ENCODE measurements at places on chromosomes 6 and 20.

- DNase-seq: no peak
Observed at GRCh38 chr20:59749301-59749700, 145.0 kb downstream of the PHACTR3 start.

DNA sequence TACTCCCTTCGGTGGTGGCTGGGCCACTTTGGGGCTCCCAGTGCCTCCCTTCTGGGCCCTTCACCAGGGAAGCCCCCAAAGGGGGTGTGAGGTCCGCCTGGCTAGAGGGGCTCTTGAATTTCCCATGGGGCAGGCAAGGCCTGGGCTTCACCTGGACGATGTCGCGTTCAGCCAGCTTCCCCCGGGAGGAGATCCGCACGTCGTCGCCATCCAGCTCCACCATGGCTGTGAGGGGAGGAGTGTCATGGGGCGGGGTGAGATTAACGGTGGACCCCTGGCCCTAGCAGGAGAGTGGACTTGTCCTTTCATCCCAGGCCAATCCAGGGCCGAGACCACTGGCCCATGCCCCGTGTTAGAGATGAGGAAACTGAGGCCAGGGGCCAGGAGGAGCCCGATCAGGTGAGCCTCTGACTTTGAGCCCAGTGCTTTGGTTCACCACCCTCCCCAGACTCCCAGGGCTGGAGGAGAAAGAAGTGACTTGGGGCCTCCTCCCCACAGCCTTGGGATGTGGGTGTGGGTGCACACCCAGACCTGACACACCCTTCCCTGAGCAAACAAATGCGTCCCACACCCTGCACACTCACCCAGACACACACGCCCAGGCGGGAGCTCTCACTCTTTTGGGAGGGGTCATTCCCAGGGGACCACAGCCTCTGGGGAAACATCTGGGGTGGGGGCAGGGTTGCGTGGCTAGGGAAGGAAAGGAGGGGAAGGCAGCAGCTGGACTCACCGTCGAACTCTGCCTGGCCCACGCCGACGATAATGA, 46.1 kb downstream of the RAB44 start:
- DNase-seq: no peak

GRCh38 chr6:144931172-144932035, 646.3 kb downstream of the UTRN start:
- peak; percentile 5 for DNase-seq

GRCh38 chr20:40966103-40966502, 62.5 kb upstream of the TOP1 start:
- no peak for DNase-seq

DNA sequence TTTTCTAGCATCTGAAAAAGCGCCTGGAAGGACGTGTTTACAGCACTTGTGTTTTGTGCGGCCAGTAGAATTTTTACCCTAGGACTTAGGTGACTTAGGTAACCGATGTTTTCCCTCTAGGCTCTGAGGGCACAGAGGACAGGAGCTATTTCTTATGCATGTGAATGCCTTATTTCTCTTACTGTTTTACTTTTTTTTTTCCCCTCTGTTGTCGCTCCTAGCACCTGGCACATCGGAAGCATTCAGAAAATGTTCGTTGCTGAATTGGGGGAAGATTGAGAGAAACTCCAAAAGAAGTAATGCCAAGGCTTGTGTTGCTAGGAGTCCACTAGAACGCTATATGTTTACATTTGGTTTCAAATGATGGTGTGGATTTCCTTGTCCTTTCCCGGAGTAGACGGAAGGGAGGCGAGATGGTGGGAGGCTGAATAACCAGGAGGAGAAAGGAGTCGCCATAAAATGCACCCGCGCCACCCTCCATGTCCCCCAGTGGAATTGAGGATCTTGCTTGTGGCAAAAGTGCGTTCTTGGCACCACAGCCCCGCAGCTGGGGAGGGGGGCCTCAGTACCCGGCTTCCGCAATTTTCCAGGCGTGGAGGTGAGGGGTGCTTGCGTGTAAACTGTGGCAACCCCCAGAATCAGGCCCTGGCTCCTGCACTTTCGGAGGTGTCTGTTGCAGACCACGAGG, 6.9 kb downstream of the OLIG3 start:
- DNase-seq: no peak

DNA sequence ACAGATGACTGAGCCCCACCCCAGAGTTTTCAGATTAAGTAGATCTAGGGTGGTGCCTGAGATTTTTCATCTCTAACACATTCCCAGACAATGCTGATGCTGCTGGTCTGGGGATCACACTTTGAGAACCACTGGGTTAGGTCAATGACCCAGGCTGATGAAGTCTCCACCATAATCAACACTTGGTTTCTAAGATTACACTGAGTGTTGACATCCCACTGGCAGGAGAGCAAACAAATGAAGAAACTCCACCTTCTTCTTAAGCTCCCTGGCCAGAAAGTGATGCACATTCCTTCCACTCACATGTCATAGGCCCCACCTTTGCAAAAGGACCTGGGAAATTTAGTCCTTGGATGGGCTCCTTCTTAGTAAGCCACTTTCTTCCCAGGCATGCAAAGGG, 53.1 kb downstream of the MAFB start:
- DNase-seq: no peak

DNA sequence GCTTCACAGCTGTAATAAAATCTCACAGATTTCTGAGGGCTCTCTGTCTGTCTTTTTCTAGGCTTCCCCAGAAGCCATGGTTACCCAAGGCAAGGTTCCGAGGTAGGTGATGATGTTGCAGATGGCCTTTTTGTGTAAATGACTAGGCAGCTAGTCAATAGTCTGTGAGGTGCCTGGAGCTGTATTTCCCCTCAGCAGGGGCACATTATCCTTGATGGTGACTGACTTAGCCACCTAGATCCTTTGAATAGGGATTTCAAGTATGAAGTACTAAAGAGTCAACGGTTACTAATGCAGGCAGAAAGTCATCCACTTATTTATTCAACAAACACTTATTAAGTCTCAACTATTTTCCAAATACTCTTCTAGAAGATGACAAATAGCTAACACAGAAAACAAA, 49.3 kb upstream of the L3MBTL3 start:
- DNase-seq: no peak

- DNase-seq: no peak
Observed at GRCh38 chr6:105484238-105485161, 81.6 kb upstream of the PREP start.

DNA sequence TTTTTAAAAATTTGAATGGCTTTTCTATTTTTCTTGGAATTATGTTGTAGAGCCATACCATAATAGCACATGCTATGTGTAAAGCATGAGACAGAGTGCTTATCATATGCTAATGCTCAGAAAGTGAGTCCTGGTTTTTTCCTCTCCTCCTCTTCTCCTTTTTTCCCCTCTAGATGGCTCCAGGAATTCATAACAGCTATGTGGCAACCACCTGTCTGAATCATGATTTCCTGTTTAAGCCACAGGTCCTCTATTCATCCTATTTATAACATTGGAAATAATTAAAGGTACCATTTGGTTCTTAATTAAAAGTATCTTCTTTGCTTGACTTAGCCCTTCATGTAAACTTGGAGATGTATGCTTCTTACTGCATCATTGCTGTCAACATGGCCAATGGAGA, 260.0 kb upstream of the MAP3K7 start:
- no peak for DNase-seq

GRCh38 chr6:149921361-149921760, 1.6 kb downstream of the RAET1G start:
- DNase-seq: no peak

GRCh38 chr20:8774412-8774811, 294.5 kb upstream of the PLCB4 start:
- no peak for DNase-seq

GRCh38 chr6:158064725-158065251, 83.1 kb downstream of the SYNJ2 start:
- no peak for DNase-seq

GRCh38 chr6:108654465-108655106, 93.9 kb downstream of the FOXO3 start:
- no peak for DNase-seq

- no peak for DNase-seq
Observed at GRCh38 chr6:99802396-99803031, 191.5 kb downstream of the MCHR2 start.

- no peak for DNase-seq
Observed at GRCh38 chr6:40794586-40794985, 207.4 kb upstream of the LRFN2 start.

DNA sequence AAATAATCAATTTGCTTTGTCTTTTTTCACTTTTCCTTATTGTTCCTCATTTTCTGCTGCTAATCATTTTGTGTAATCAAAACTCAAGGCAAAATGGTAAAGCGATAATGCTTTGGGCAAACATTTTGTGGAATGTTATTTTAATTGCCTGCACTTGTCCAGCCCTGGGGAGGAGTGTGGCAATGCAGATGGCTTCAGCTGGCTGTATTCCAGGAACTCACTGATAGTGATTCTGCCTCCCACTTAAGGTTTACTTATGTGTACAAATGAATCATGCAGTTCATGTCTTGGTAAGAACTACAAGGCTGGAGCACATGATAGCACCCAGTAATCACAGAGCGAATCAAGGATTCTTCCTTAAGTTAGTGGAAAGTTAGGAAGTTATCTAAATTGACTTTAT, 107.8 kb downstream of the COL19A1 start:
- no peak for DNase-seq

- DNase-seq: no peak
Observed at GRCh38 chr20:45489083-45489531, 19.6 kb downstream of the WFDC2 start.

DNA sequence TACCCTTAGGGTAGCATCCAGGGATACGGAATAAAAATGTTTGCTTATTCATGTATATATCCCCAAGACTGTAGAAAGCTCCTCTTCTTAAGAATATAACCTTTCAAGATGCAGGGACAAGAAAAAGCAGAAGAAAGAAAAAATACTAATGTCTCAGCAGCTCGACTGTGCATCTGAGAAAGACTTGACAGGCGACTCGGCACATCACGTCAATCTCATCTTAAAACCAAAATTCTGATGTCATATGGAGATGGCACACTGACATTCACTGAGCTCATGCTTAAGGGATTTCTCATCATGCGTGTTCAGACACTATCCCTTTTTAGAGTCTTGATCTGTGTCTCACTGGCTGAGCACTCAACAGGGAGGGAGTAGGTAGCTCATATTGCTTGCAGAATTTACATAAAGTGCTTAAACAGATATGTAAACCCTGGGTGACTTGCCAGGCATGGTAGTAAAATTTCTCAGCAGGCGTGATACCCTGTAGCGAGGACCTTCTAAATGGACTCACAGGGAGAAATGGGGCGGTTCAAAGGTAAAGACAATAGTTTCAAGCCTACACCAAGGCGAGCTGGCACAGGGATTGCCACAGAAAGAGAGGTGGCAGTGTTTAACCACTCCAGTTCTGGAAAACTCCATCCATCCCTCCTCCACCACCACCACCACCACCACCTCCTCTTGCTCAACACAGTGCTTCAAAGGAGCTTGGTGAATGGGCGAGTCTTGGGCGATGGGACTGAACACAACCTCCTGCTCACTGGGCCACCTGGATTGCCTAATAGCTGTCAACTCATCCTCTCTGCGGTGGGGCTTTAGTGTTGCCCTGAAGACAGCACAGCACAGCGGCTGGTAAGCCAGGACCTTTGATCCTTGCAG, 330.5 kb downstream of the TFAP2A start:
- no peak for DNase-seq
